Right cardiac atrium (tissue), 5 donors: ENCODE measurements at places on chromosomes 3 and 15. TPM values are rescaled to one million over a fixed set of nuclear protein-coding genes. Genes with fewer than 3 reads are reported as not detected.
A peak's percentile ranks its signal among the peaks of the same experiment; 100 is the strongest.

DNA sequence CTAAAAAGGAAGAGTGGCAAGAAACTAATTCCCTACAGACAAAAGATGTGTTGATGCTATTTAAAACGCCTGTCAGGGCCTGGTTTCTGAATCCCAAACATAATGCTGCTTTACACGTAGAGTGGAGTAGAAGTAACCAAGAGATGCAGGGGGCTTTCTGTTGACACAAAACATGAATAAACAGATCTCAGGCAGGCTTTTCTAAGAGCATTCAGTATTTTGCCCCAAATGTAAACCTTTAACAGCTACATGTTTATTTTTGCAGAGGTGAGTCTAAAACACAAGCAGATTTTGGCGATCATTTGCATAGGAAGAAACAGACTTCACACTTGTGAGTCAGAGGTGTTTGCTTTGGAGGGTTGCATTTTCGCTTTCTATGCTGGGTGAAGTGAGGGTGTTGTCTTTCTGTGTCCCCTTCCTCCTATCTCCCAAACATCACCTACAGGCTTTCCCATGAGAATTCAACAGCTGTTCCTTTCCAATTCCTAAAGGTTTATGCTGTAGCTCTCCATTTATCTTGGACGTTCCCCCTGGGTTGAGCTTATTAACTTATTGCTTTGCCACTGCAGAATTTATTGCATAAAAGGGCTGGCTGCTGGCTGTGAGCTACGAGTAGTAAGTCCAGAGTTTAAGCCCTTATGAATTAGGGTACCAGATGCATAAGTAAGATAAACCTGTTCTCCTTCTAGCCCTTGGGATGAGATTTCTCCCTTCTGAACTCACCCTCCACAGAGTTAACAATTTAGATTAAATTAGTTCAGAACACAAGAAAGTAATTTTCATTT lies 156.7 kb downstream of the DIPK2A start:
- no peak for DNase-seq

- DNase-seq: no peak
Observed at GRCh38 chr15:27222479-27222878, 251.5 kb downstream of the GABRG3 start.

DNA sequence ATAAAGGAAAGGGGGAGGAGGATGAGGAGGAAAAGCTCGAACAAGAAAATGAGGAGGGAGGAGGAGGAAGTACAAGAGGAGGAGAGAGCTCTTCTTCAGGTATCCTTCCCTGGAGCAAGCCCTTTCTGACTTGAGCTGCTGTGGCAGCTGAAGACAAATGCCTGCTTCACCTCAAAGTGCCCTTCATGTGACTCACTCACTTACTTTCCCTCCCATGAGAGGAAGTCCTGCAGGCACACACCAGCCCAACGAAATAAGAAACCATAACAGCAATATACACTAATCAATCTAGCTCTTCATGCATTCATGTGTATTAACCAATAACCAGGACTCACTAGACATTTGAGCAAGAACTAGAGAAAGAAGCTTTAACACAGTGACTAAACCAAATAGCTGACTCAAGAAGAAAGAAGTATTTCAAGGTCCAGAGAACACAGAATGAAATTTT lies 251.9 kb downstream of the IGSF11 start:
- no peak for DNase-seq

DNA sequence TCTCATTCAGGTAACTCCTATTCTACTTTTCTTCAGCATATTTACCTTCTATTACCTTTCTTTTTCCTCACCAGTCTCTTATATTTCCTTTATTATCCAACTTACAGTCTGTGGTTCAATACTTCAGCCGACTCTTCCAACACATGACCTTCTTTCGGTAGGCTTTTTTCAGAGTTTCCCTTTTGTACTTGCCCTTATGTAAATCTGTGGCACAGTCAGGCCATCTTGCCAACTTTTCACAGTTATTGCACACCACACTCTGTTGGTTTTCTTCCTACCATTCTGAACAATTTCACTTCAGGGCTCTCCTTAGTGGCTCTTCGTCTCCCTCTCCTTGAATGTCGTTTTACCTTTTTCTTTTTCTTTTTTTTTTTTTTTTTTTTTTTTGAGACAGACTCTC lies 427.8 kb downstream of the LPP start:
- DNase-seq: no peak

DNA sequence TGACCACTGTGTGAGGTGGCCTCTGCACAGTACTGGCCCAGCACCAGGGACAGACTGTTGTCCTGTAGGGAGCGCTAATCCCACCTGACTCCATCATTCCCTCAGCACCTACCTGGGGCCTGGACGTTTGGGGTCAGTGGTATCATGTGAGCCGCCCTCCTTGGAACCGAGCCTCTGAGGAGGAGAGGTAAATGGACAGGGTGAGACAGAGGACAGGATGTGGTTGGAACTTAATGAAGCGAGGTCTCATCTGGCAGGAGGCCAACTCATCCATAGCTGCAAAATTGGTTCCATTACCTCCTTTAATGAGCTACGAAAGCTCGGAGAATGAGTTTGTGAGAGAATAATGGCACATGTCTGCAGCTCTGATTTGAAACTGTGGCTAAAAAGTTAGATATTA lies 13.9 kb downstream of the MAPKAPK3 start:
- DNase-seq: no peak

DUOXA2 gene
- not detected for total RNA-seq

SCN11A gene
- 0.06 TPM for total RNA-seq

DNA sequence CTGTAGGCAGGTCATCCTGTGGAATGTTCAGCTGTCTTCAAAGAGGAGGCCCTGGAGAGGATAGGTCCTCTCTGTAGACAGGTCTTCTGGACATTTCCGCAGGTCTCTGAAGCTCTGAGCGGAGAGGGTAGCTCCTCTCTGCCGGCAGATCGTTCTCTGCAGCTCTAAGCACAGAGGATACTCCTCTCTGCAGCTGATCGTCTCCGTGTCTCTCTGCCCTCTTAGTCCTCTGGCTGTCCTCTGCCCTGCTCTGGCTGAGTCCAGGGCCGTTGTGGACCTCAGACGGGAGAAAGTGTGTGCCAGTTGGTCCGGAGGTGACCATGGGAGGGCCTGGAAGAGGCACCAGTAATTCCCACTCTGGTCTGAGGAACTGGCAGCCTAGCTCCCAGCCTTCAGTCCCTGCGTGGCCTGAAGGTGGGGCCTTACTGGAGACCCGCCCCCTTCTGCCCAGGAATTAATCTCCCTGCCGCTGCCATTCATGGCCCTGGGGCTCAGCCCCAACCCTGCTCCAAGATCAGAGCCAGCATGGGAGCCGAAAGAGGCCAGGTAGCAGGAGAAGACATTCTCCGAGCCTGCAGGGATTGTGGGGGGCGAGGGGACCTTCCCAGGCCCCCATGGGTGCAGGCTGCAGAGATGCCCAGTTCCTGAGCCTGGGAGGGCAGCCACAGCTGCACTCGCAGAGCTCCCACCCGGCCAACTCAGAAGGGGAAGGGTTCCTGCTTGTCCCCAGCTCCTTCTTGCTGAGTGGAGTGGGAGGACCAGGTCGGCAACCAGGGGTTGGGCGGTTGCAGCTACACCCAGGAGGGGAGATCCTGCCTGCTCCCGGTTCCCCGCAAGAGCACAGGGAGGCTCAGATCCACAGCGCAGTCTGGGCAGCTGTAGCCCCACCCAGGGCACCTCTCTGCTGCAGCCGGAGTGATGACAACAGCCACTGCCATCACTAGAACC lies 488.7 kb downstream of the RSL24D1 start:
- no peak for DNase-seq

DPPA4 gene
- not detected for total RNA-seq

GRCh38 chr15:58307313-58307961 lies 124.4 kb upstream of the LIPC start:
- DNase-seq: no peak

DNA sequence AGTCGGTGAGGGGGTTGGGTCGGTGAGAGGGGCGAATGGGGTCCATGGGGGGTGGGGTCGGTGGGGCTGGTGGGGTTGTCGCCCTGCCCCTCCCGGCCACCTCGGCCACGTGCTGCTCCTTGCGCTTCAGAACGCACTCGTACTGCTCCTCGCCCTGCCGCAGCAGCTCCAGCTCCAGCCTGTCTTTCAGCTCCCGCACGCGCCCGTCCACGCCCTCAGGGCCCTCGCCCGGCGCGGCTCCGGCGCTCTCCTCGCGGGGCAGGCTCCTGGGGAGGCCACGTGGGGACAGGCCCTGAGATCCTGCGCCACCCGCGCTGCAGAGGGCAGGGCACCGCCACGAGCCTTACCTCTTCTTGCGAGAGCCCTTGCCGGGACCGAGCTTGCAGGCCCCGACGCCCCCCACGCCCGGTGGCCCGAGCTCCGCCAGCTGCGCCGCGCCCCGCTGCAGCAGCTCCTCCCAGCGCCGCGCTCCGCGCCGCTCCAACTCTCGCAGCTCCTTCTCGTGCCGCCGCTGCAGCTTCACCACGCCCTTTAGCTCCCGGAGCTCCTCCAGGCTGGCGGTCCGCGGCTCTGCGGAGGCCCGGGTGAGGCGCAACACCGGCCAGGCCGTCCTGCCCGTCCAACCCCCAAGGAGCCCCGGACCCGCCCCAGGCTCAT lies 8.2 kb upstream of the ANKRD63 start:
- DNase-seq: peak; percentile 84

DNA sequence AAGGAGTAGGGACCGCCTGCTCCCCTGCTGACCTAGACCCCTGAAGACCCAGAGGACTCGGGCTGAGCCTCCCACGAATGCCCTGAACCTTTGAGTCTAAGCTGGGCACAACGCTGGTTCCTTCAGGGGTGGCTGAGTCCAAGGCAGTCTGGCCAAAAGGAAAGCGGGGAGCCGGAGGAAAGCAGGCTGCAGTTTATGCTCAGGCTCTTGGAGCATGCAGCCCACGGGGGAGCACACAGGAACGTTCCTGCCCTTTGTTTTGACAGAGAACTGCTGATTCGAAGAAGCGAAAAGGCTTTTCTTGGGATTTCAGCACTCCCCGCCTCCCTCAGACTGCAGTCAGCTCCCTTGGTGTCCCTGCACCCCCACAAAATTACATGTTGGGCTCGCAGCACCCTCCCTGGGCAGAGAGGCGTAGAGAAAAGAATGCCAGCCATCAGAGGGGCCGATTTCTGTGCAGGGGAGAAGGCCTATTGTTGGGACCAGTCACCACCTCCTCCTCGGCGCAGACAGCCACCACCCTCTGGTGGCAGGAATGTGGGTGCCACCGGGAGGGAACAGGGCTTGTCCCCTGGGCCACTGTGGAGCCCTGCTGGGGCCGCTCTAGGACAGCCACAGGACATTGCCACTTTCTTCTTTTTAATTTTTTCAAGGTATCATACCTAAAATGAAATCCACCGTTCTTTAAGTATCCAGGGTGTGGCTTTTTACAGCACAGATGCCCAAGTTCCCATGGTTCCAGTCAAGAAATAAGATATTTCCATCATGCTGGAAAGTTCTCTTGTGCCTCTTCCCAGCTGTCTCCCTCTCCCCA lies 72.2 kb downstream of the SMAD6 start:
- DNase-seq: peak; percentile 94

DNA sequence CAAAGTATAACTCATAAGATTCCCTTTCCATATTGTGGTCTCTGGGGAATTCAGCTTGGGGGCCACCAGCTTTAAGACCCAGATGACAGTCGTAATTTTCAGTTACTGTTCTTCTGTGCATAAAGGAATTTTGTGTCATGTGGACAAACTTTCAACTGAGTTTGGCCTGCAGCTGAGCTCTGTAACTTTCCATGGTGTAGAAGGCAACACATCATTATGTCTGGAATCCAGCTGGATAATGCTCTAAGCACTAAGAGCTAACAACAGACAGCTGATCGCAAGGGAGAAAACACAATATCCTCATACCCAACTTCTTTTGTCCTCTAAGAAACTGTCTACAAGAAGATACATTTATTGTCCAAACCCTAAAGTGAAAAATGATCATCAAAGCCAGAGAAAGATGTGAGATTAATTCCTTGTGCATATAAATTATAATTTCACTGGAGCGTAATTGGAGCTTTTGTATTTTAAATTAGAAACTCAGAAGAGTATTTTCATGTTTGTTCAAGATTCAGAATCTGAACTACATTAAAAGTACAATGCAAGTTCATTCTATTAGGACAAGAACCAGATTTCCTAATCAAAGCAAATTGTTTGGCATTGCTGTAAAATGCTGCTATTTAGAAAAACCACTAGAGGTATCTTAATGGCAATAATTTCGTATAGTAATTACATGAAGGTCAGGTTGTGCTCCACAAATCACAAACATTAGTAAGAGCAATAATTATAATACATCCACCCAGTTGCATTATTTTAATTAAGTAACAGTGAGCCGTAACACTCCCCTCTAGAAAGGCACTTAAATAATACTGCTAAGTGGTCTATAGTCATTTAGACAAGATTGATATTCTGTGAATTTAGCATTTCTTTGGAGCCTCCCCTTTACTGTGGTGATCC lies 218.8 kb downstream of the ATP8B4 start:
- DNase-seq: no peak

DNA sequence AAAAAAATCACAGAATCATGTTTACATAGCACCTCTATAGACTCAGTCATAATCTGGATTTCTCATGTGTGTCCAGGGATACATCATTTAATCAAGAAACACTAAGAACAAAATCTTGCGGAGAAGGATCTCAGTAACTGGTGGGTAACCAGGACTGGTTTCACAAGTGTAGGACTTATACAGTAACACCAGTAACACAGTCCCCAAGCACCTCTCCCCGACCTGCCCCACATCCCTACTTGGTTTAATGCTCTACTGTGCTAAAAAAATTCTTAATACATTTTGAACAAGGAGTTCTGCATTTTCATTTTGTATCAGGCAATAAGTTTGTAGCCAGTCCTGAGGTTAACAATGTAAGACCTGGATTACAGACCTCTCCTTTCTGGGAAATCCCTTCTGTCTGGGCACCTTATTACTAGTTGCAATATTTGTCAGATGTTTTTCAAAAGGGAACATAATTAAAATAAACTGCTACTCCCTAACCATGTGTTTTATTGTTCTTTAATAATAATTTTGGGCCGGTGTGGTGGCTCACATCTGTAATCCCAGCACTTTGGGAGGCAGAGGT lies 57.6 kb upstream of the BBX start:
- no peak for DNase-seq

GRCh38 chr15:71272932-71273331 lies 157.7 kb downstream of the THSD4 start:
- no peak for DNase-seq

DNA sequence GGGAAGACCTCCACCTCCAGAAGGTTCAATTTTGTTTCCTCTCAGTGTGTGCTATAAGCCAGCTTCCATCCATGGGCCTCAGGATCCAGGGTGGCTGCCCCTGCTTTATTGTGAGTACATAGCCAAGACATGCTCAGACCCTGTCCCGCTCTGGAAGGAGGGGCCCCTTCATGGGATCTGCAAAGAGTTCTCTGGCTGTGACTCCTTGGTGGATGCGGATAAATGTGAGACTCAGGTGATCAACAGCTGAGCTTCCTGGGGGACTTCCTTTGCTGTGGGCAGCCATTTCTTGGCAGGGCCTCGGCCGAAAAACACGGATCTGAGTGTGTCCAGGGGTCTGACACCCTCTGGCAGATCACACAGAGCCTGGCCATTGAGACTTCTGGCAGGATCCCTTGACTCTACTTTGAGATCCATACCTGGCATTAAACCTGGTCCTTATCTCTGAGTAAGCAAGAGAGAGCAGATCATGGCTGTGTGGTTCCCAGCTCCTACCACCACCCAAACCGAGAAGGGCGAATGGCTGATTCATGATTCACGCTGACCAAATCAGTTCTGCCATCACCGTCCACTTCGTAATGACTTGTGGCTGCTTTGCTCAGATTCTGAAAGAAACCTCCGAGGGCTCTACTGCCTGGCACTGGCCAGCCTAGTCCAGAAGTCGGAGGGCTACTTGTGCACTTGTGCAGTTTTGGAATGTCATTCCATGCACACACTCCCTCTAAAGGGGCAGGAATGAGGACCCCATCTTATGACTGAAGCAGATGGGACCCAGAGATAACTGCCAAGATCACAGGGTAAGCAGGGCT lies 68.1 kb downstream of the SENP2 start:
- no peak for DNase-seq

FANCD2 gene
- 2.6 TPM for total RNA-seq

GRCh38 chr15:70720228-70721016 lies 42.9 kb downstream of the UACA start:
- no peak for DNase-seq
